ENCODE measurements at places on chromosomes 7 and 10.

DNA sequence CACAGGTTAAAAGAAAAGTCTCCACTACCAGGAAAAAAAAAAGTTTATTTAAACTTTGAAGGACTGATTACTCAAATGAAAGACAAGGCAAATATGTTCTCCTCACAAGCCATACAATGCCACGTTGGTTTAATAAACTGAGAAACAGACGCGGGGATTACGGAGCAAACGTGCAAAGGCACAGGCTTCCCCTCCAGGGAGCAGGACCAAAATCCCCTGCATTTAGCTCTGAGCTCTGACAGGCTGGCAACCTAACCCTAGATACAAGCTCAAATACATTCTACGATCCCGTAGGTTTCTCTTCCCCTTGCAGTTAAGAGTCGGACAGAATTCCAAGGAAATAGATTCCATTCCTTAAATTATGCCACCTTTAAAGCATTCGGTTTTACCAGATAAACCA lies 7.7 kb upstream of the GRB10 start:
- DNase-seq: no peak

- DNase-seq: no peak
These were observed 45.0 kb downstream of the PANK1 start for GRCh38 chr10:89600041-89600440.

DNA sequence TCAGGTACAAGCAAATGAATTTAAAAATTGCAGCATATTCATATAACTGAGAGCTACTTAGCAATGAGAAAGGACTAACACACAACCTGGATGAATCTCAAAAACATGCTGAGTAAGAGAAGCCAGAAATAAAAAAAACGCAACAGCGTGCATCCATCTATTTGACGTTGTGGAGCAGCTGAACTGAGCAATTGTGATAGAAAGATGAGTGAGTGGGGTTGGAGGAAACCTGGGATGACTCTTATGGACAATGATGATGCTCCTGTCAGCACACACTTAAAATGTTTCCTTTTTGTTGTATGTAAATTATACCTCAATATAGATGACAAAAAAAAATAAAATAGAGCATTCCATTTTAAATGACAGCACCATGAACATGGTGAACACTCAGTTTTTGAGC lies 36.0 kb upstream of the AKR1E2 start:
- DNase-seq: no peak

DNA sequence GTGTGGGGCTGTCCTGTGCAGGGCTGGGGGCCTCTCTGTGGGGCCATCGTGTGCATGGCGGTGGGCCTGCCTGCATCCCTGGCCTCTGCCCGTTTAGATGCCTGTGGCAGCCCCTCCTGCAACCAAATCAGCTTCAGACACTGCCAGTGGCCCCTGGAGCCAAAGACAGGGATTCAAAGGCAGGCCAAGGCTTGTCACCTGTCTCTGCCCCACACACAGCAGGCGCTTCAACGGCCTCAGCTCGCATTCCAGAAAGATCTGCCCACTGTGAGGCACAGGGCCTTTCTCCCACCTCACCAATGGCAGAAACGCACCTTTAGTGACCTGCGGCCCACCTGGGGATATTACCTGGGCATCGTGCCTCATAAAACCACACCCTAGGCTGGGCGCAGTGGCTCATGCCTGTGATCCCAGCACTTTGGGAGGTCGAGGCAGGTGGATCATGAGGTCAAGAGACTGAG lies 46.0 kb downstream of the INSIG1 start:
- no peak for DNase-seq

DNA sequence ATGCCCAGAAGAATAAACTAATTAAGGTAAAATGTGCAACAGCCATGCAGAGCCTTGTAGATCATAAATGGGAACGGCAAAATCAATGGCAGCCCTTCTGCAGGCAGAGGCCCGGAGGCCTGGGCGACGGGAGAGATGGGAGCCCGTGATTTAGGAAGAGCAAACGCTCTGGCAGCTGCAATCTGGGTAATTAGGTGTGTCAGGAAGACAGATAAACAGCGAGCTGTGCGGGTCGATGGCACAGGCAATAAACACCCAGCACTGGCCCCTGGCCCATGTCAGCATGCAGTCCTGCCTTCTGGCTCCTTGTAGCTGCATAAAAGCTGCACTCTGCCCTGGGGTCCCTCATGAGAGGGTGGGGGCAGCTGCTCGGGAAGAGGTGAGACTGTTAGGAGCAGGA lies 78.0 kb downstream of the GOLGA7B start:
- no peak for DNase-seq

- no peak for DNase-seq
These were observed 33.9 kb upstream of the ORC5 start for GRCh38 chr7:104241538-104242209.

GRCh38 chr10:70757856-70758255 lies 27.3 kb downstream of the TBATA start:
- DNase-seq: no peak

DNA sequence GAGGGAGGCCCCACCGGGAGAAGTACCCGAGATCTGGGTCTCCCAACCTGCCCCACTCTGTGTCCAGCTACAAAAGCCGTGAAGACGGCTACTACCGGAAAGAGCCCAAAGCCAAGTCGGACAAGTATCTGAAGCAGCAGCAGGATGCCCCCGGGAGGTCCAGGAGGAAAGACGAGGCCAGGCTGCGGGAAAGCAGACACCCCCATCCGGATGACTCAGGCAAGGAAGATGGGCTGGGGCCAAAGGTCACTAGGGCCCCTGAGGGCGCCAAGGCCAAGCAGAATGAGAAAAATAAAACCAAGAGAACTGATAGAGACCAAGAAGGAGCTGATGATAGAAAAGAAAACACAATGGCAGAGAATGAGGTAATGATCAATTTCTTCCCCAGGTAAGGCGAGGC lies 59.1 kb upstream of the PDCD4 start:
- DNase-seq: no peak

DNA sequence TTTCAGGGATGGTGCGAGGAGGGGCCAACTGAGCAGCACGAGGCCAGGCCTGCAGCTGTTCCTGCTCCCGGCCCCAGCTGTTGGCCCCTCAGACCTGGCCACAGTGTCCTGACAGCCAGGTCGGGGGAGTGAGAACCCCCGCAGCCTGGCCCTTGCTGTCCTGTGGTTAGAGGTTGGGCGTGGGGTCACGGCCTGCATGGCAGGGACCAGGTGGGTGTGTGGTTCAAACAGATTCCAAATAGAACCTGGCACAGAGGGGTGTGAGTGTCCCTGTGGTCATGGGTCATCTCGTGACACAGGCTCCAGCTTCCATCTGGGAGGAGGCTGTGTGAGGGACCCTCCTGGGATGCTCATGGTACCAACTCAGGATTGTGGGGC lies 10.3 kb downstream of the NPTX2 start:
- no peak for DNase-seq

GRCh38 chr10:83346266-83346910 lies 792.9 kb upstream of the GHITM start:
- DNase-seq: no peak

GRCh38 chr10:61028861-61029361 lies 84.9 kb upstream of the RHOBTB1 start:
- DNase-seq: peak; percentile 75
